ENCODE measurements at places on chromosomes 7 and 10.

DNA sequence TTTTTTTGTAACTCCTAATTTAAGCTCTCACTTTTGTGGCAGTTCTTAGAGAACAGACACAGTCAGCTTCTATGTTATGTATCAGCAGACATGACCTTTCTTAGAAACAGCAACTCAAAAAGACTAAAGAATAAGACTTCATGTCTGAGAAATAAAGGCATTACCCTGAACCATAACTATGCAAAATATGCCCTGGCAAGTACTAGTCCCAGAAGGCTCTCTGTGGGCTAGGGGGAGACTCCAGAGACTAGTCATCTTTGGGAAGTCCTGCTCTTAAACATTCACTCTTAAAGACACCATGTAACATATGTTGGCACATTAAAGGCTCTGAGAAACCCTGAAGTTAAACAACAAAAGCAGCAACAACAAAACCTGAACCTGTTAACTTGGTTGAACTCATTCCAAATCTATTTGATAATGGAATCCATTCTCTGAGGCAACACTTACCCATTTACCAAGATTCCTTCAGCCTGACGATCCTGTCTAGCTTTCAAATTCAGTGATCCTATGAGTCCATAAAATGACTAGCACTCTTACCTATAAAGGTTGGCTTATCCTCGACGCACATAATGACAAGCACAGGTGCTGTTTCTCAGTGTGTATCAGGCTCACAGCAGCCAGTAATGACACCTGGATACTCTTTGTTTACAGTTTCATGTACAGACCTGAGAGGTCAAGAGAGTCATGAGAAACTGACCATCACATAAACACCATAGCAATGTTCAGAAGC lies 62.3 kb downstream of the OSBPL3 start:
- peak; percentile 92 for DNase-seq

- peak; percentile 83 for DNase-seq
Measured at GRCh38 chr10:14553448-14553847, 221.2 kb downstream of the FAM107B start.

DNA sequence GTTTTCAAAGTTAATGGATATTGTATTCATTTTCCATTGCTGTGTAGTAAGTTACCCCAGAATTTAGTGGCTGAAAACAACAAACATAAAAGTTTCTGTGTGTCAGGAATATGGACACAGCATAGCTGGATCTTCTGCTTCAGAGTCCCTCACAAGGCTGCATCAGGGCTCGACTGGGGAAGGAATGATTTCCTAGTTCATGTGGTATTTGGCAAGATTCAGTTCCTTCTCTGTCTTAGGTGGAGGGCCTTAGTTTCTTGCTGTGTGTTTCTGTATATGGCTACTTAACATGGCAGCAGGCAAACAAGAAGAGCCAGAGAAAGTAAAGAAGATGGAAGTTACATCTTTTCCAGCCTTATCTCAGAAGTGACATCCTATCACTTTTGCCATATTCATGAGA lies 51.1 kb downstream of the TPST1 start:
- no peak for DNase-seq

- peak; percentile 85 for DNase-seq
Measured at GRCh38 chr7:137820677-137821420, 25.9 kb downstream of the DGKI start.

DNA sequence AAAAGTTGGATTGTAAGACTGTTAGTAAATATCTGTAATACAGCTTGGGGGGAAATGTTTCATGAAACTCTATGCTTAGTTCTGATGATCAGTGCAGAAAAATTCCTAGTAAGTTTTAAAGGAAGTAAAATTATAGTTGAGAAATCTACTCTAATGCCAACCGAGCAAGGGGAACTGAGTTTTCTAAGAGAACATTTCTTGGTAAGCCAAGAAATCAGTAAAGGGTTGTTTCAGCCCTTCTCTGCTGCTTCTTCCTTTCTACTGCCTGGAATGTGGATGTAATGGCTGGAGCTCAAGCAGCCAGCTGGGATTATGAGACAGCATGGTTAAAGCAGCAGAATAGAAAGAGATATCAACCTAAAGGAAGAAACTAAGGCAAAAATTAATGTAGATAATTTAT lies 15.9 kb upstream of the AKR1B1 start:
- no peak for DNase-seq

DNA sequence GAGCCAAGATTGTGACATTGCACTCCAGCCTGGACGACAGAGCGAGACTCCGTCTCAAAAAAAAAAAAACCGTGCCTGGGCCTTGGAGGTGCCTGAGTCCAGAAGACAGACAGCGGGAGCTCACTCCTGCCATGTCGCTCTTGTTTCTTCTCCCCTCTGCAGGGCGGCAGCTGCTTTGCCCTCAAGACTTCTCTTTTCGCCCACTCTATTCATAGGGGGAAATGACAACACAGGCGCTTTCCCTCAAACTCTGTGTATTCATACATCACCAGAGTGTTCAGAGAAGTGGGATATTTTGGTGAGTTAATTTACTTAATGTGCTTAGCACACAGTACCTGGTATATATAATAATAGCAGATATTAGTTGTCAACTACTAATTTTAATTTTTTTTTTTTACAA lies 44.5 kb downstream of the FOXK1 start:
- DNase-seq: no peak

DNA sequence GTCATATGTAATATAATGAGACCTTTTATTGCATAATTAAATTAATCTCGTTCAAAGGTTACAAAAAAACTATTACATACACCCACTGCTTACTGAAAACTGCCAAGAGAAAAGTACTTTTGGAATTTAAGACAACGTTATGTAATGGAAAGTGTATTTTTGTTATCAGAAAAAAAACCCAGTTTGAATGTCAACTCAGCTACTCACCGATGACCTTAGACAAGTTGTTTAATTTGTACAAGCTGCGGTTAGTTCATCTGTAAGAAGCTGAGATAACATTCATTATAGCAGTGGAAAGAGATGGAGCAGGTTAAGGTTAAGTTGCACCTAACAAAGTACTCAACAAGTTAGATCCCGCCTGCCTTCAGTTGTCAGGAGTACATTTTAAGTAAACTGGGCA lies 1.1 kb downstream of the PSMA2 start:
- DNase-seq: peak; percentile 67
